ENCODE measurements at places on chromosomes 2 and 18.

DNA sequence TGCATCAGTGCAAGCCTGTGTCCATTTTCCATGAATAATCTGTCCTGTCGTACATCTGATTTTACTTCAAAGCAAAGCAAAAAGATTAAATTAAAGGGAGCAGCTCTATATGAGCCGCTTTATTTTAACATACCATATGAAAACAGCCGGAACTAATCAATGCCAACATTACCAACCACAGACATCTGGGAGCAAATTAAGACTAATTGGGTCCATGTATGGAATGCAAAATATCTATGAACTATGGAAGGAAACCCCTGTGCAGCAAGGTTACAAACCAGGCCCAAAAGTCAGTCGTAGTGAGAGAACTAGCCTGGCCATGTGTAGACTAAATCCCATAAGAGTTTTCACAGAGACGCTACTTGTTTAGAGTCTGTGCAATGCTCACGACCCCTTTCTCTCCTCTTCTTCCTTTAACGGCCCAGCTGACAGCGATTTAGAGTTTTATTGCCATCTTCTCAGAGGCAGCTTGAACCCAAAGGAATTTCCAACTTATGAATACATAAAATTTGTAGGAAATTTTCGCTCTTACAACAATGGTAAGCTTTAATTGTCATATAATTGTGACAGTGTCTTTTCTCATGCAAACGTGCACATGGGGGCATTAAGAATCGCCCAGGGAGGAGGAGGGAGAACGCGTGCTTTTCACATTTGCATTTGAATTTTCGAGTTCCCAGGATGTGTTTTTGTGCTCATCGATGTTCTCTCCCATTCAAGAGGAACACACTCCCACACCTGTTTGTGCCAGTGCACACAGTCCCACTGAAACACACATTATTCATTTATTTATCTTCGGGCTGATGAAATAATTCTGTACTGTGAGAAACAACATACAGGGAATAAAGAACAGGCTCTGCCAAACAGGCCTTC, 52.9 kb upstream of the RPL31 start:
- DNase-seq = no peak

DNA sequence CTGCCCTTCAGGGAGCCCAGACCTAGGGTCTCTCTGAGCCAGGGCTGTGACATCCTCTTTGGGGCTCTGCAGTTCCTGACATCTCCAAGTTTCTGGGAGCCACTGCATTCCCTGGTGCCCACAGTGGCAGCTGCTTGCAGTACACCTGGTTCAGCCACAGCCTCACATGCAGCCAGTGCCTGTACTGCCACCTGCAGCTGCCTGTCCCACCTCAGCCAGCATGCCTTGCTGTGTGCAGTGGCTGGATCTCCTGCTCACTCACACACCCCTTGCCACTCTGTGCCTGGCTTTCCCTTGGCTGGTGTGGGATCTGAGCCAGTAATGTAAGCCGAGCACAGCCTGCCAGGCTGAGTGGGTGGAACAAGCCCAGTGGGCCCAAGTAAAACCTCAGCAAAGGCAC, 1288.7 kb downstream of the CNTNAP5 start:
- DNase-seq = no peak

- peak; percentile 54 for DNase-seq
These were observed 74.2 kb downstream of the NCAPH start for GRCh38 chr2:96409820-96410164.

GRCh38 chr18:34787931-34788532, 77.9 kb downstream of the DTNA start:
- DNase-seq = peak; percentile 71

DNA sequence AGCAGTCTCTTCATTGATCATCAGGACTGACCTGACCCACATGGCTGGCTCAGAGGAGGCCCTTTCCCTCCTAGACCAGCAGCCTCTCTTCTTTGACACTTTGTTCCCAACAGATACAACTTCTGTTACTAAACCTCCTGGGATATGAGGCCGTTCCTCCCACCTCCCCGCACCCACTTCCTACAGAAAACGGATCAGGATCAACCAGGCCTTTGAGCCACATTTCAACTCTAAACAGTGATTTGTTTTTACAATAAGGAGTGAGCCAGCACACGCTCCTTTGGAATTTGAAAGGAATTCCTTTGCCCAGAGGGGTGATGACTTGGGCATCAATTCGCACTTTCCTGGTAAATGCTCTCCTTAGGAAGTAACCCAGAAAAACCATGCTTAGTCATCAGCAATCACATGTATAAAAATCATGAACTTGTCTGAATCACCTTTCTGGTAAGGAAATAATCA, 180.4 kb downstream of the FAM124B start:
- no peak for DNase-seq

DNA sequence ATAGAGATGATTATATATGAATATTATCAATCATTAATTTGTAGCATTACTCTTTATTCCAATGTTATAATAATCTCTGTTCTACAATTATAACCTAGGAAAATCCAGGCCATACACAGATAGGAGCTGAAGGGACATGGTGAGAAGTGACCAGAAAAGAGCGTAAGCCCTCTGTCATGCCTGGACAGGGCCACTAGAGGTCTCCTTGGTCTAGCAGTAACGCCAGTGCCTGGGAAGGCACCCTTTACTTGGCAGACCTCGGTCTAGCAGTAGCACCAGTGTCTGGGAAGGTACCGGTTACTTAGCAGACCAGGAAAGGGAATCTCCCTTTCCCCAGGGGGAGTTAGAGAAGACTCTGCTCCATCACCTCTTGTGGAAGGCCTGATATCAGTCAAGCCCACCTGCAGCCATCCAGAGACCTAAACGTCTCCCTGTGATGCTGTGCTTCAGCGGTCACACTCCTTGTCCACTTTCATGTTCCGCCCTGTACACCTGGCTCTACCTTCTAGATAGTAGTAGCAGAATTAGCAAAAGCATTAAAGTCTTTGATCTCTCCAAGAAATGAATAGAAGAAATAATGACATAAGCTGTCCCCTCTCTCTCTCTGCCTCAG, 447.5 kb upstream of the FSIP2 start:
- DNase-seq = peak; percentile 60

DNA sequence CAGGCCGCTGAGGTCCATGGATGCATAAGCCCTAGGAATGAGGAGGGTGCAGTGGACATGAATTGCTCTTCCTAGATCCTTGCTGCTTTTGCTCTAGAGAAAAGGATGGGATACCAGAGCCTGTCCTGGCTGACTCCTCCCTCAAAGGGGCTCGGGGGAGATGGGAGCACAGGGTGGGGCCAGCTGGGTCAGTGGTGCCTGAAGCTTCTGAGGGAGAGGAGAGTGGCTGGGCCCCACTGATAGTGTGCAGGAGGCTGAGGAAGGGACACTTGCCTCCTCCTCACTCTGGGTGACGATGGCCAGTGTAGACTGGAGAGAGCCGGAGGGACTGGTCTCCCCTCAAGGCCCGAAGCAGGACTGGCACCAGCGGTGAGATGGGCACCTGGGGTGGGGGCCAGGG, at the start of gene NT5DC4:
TSS of gene NT5DC4 (plus strand) at position 236 of the 400 bp plus-strand sequence. CDS start at position 296, 60 bp downstream.
- DNase-seq = no peak

DNA sequence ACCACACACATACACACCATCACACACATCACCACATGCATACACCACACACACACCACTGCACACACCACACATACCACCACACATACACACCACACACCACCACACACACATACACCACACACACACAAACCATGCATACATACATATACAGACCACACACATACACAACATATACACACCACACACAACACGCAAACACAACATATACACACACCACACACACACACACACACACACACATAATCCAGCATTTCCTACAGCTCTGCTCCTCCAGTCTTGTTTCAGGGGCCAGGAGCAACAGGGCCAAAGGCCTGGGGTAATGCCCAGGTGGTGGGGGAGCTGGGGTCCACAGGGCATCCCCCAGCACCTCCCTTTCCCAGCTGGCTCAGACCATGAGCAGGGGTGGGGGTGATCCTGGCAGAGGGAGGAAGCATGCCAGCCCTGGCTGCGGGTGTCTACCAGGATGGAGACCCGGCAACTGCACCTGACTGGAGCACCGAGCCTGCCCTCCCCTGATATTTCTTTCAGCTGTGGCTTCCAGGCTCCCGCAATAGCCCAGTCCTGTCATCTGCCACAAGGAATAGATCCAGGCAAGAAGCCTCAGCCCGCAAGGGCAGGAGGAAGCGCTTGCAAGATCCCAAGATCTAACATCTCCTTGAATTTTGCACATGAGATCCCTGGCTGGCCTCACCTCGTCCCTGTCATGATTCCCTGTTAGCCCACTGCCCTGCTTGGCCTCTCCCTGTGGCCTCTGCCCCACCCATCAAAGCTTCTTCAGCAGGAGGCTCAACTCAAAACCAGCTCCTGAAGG, 196.9 kb downstream of the TNS1 start:
- DNase-seq = no peak

DNA sequence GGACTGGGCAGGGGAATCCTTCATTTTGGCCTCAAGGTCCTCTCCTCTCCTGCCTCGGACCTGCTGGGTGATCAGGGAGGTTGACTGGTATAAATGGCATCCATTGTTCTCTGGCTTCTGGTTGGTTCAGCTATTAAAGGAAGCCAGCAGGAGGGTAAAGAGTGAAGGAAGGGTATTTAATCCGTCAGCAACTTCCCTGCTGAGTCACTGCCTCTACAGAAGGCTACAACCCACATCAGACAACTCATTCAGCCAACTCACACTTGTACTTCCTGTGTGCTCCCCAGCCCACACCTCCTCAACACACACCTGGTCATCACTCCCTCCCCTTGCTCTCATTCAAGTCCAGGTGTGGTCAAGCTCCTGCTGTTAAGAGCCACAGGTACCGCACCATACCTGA, 68.3 kb upstream of the MRPS9 start:
- DNase-seq = no peak

DNA sequence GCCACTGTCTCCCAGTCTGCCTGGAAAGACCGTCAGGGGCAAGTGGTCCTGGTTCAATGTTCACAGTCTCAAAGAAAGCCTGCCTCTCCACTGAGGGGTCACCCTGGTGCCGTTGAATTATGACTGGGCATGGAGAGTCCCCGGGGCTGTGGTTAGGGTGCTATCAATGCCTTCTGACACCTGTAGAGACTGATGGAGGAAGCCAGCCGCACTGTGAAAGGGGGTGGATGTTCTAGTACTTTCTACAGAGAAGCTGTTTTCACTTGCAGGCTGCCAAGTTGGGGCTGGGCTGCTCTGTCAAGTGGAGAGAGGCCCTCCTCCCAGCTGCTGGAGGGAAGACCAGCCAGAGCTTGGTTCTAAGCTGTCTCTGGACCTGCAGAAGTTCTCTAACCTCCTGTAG, 80.5 kb downstream of the BCL2L11 start:
- no peak for DNase-seq

DNA sequence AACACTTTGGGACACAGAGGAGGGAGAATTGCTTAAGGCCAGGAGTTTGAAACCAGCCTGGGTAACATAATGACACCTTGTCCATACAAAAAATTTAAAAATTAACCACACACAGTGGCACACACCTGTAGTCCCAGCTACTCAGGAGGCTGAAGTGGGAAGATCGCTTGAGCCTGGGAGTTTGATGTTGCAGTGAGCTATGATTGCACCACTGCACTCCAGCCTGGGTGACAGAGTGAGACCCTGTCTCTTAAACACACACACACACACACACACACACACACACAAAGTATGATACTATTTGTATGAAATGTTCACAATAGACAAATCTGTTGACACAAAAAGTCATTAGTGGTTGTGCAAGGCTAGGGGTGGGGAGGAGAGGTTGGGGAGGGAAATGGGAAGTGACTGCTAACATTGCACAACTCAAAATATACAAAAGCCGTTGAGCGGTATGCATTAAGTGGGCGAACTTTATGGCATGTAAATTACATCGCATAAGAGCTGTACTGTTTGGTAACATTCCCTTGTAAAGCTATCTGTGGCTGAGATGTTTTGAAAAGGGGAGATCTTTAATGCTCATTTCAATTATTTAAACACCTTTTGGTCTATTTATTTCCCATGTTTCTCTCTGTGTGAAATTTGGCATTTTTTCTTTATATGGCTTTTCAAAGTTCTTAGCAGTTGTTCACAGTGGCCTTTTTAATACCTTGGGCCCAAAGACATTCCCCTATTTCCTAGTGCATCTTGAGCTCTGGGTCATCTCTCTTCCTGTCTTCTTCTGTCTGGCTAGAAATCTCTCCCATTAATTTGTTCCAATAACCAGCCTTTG, 58.9 kb upstream of the ZNF516 start:
- DNase-seq = no peak

DNA sequence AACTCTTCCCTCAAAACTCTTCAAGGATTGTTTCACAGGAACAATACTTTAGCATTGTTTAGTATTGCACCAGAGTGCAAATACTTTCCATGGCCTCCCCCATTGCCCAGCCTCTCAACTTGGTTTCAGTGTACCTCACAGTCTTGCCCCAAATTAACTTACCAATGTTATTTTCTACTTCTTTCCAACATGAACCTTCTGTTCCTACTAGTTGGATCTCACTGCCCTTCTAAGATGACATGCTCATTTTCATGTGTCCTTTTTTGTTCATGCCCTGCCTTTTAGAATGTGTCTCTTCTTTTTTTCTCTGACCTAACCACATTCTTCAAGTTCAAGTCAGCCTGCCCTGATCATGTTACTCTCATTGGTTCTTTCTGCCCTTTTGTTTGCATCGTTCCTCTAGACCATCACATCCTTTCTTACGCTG, 4.1 kb downstream of the SPATS2L start:
- no peak for DNase-seq

GRCh38 chr2:38668779-38669479, 3.0 kb downstream of the GALM start:
- DNase-seq = no peak

- DNase-seq = no peak
These were observed 46.0 kb downstream of the ARHGEF33 start for GRCh38 chr2:38935568-38936172.

DNA sequence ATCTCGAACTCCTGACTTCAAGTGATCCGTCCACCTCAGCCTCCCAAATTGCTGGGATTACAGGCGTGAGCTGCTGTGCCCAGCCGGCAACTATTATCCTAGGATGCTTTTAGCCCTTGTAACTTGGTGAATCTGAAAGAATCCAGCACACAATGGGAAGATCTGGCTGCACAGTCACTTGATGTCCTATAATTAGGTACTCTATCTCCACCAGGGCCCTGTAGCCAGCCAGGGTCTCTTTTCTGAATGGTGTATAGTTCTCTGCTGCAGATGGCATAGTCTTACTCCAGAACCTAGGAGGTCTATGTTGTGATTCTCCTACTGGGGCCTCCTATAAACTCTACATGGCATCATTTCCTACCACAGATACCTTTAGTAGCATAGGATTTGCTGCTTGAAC, 13.9 kb upstream of the MCM6 start:
- DNase-seq = no peak

- peak; percentile 73 for DNase-seq
These were observed 43.6 kb downstream of the TSPYL6 start for GRCh38 chr2:54212456-54212855.

DNA sequence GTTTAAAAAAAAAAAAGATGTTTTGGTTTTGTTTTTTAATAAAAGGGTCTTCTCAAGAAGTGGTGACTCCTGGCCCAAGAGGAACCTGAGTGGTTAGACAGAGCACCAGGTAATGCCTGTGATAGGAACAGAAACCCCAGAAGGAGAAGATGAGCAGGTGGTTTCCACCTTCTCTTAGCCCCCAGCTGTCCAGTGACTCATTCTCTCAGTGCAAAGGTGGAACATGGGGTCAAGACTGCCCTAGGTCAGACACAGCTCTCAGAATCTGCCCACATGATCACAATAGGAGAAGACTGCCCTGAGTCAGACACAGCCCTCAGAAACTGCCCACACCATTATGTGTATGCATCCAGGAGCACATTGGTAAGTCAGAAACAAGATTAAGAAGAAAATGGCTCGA, 61.8 kb downstream of the TBC1D8 start:
- no peak for DNase-seq
